ENCODE measurements at places on chromosomes 6 and 20.
A peak's percentile ranks its signal among the peaks of the same experiment; 100 is the strongest.

GRCh38 chr6:126633373-126633772, 293.5 kb downstream of the CENPW start:
- H3K36me3 ChIP-seq = no peaks in the 10 kb centered on the region
- H3K27ac ChIP-seq = no peak overlapping the region
- H3K4me3 ChIP-seq = no peak overlapping the region
- no peaks in the 10 kb centered on the region for H3K4me1 ChIP-seq
- no peak for DNase-seq
- H3K27me3 ChIP-seq = no peaks in the 10 kb centered on the region

DNA sequence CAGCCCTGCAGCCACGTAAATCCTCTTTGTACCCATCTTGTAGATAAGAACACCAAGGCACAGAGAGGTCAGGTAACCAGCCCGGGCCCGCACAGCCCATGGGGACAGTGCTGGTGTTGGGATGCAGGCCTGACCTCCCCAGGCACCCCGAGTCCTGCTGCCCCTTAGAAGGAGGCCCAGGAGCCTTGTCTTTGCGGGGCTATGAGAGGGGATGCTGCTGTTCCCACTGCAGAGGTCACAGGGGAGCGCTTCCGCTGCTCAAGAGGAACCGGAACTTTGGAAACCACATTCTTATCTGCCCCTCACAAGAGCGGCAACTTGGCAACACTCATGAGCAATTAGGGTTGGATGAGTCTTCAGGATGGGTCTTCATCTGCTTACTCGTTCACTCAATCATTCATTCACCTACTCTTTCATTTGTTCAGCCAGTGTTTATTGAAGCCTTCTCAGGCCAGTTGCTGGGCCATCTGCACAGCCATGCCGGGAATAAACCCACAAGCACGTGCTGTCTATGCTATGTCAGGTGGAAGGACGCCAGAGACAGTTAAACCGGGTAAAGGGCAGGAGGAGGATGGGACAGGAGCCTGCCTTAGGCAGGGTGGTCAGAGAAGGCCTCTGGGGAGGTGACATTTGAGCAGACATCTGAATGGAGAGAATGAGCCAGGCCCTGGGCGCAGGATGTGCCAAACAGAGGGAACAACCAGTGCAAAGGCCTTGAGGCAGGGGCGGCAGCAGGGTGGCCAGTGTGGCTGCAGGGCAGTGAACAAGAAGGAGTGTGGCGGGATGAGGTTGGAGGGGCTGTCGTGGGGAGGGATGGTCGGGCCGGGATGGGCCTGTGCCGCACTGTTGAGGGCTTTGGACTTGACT, 60.8 kb downstream of the RBM38 start:
- peak overlapping the region; percentile 86 for H3K27ac ChIP-seq
- H3K4me1 ChIP-seq = peaks cover 38% of the 10 kb centered on the region
- H3K27me3 ChIP-seq = peaks cover 21% of the 10 kb centered on the region
- peak; percentile 65 for DNase-seq
- no peaks in the 10 kb centered on the region for H3K36me3 ChIP-seq

DNA sequence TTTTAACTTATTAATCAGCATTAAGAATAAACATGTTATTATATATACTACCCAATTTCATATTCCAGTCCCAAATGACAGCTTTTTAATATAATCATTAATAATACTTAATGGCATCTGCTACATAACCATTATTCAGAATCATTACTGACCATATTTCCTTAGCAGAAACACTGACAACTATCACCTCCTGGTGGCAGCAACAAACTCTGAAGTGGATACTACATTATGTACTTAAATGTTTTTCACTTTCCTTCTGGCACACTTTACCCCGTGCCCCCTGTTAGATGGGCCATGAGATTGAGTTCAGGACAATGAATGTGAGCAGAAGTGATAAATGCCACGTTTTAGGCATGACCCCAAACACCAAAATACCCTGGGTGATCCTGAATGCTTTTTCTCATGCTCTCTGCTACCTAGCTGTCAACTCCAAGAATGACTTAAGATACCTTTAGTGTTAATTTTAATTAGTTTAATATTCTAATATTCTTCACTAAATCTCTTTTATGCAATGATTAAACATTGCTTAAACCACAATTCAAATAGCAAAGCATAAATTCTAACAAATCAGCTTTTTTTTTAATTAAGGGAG, 77.1 kb downstream of the LMBRD1 start:
- no peak overlapping the region for H3K4me3 ChIP-seq
- no peaks in the 10 kb centered on the region for H3K4me1 ChIP-seq
- H3K27me3 ChIP-seq = no peaks in the 10 kb centered on the region
- H3K27ac ChIP-seq = no peak overlapping the region
- DNase-seq = no peak

DNA sequence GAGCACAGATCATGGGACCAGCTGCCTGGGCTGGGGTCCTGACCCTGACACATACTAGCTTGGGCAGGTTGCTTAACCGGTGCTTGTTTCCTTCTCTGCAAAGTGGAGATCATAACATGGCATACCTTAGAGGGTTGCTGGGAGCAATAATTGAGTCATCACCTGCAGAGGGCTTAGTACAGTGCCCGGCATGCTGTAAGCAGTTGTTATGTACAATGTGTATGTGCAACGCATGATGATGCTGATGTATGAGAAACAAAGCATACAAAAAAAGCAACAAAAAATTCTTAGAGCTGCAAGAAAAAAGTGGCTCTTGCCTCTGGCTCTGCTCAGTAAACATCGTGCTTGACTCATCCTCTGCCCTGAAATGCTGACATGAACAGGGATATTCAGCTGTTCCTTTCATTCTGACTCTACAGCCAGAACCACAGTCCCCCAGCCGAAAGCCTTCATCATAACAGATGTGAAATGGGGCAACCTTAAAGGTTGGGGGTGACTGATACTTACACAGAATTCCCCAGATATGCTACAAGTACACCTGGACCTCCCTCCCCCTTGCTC, 91.7 kb downstream of the CLIC5 start:
- no peak overlapping the region for H3K27ac ChIP-seq
- H3K36me3 ChIP-seq = no peaks in the 10 kb centered on the region
- peak; percentile 24 for DNase-seq

GRCh38 chr6:35026434-35027222, 114.5 kb downstream of the TCP11 start:
- H3K4me3 ChIP-seq = no peak overlapping the region
- no peaks in the 10 kb centered on the region for H3K36me3 ChIP-seq
- no peaks in the 10 kb centered on the region for H3K27me3 ChIP-seq
- H3K4me1 ChIP-seq = no peaks in the 10 kb centered on the region
- DNase-seq = no peak
- no peak overlapping the region for H3K27ac ChIP-seq

DNA sequence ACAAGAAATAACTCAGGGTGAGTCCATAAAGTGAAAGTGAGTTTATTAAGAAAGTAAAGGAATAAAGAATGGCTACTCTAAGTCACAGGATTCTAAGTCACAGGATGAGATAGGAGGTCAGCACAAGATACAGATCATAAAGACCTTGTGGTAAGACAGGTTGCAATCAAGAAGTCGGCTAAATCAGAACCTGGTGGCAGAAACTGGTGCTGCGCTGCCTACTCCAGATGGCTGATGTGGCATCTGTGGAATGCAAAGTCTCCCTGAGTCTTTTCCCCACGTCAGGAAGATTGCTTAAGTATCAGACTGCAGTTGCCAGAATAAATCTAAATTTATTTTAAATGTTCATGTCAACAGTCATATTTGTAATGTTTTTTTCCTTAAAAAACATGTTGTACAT, 10.7 kb upstream of the KCNK15 start:
- peaks cover 2% of the 10 kb centered on the region for H3K36me3 ChIP-seq
- no peak overlapping the region for H3K4me3 ChIP-seq
- H3K27ac ChIP-seq = no peak overlapping the region
- peaks cover 22% of the 10 kb centered on the region for H3K4me1 ChIP-seq
- H3K27me3 ChIP-seq = no peaks in the 10 kb centered on the region

DNA sequence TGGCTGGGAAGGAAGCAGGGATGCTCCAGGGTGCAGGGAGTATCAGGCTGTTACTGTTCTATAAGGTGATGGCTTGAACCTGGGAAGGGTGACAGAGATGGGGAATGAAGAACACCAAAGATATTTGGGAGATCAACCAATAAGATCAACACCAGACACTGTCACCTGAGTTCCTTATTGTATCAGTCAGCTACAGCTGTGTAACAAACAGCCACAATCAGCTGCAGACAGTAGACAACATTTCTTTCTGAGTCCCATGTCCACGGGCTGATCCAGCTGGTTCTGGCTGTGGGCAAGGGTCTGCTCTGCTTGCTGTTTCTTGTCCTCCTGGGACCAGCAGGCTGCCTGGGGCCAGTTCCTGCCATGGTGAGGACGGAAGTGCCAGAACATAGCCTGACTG, 31.3 kb upstream of the SLCO4A1 start:
- no peak for DNase-seq
- no peaks in the 10 kb centered on the region for H3K36me3 ChIP-seq
- no peak overlapping the region for H3K4me3 ChIP-seq
- peaks cover 23% of the 10 kb centered on the region for H3K27me3 ChIP-seq
- no peak overlapping the region for H3K27ac ChIP-seq

DNA sequence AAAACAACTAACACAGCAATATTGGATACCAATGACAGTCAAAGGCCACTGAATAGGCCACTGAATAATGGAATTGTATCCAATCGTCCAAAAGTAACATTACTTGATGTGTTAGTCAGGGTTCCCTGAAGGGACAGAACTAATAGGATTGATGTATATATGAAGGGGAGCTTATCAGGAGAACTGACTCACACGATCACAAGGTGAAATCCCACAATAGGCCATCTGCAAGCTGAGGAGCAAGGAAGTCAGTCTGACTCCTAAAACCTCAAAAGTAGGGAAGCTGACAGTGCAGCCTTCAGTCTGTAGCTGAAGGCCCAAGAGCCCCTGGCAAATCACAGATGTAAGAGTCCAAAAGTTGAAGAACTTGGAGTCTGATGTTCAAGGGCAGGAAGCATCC, 571.4 kb downstream of the PRKN start:
- no peaks in the 10 kb centered on the region for H3K4me1 ChIP-seq
- H3K4me3 ChIP-seq = no peak overlapping the region
- H3K27ac ChIP-seq = no peak overlapping the region
- DNase-seq = no peak
- H3K27me3 ChIP-seq = no peaks in the 10 kb centered on the region

DNA sequence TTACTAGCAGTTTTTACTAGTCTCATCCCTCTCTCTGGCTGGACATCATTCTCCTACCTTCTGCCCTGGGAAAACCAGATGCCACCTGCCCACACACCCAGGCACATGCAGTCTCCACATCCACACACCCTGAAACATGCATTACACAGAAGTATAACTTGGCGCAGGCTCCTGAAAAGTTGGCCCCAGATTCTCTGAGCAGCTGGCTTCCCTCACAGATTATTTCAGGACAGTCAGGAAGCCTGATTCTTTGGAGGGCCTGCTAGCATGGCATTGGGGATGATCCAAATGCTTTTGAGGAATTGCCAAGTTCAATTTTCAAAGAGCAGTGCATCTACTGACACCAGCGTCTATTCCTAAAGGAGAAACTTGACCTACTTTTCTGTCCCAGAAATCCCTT, 27.8 kb upstream of the KIF16B start:
- H3K27ac ChIP-seq = no peak overlapping the region
- no peak for DNase-seq
- no peaks in the 10 kb centered on the region for H3K36me3 ChIP-seq
- no peaks in the 10 kb centered on the region for H3K27me3 ChIP-seq
- H3K4me1 ChIP-seq = no peaks in the 10 kb centered on the region

DNA sequence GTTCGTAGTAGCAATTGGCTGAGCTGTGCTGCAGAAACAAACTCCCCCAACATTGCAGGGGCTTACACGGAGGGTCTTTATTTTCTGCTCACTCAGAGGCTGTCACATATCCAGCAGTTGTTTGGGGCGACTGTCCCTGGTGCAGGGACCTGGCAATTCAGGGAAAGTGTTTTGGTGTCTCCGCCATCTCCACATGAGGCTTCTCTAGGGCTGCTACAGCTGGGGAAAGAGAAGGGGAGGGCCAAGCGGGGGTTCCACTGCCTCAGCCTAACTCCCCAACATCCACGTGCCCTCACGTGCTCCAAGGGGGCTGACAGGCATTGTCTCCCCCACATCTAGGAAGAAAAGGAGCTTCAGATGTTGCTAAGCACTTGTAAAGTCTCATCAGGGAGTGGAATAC, 61.3 kb upstream of the NXT1 start:
- H3K36me3 ChIP-seq = no peaks in the 10 kb centered on the region
- H3K27ac ChIP-seq = no peak overlapping the region
- DNase-seq = no peak
- H3K27me3 ChIP-seq = no peaks in the 10 kb centered on the region

DNA sequence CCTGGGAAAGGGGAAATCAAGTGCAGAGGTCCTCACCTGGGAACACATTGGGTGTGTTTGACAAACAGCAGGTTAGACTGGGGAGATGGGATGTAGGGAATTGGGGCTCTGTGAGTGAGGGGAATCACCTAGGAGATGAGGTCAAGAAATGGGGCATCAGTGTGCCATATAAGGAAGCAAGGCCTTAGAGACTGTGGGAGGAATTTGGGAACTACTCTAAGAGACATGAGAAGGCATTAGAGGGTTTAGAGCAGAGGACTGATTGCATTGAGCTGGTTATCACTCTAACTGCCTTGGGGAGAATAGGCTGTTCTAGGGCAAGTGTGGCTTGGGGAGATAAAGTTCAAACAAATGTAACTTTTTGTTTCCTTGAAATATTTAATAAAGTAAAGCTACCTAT, 189.9 kb downstream of the EYA4 start:
- H3K27me3 ChIP-seq = no peaks in the 10 kb centered on the region
- no peak overlapping the region for H3K4me3 ChIP-seq
- H3K4me1 ChIP-seq = no peaks in the 10 kb centered on the region
- no peak for DNase-seq
- no peak overlapping the region for H3K27ac ChIP-seq

- H3K27me3 ChIP-seq = no peaks in the 10 kb centered on the region
- H3K27ac ChIP-seq = no peak overlapping the region
- no peak overlapping the region for H3K4me3 ChIP-seq
- DNase-seq = no peak
- H3K36me3 ChIP-seq = peaks cover 22% of the 10 kb centered on the region
- H3K4me1 ChIP-seq = peaks cover 5% of the 10 kb centered on the region
Measured at GRCh38 chr6:116108836-116109235, 8.2 kb downstream of the NT5DC1 start.

DNA sequence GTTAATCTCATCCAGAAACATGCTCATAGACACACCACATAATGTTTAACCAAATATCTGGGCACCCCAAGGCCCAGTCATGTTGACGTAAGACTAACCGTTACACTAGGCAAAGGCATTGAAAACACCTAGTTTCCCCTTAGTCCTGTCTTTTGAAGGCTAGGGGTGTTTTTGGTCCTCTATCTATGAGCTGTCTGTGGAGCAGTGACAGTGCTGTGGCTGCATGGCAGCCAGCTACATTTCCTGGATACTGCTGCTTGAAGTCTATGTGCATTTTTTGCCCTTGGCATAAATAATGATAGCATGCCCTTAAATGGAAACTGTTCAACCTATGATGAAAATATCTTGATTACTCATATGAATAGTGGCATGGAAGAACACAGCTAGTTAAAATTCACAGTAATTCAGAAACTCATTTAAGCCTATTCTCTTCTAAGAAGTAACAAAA, 18.6 kb downstream of the FARS2 start:
- peaks cover 4% of the 10 kb centered on the region for H3K36me3 ChIP-seq
- H3K27ac ChIP-seq = peak overlapping the region; percentile 58
- peaks cover 19% of the 10 kb centered on the region for H3K4me1 ChIP-seq
- no peak overlapping the region for H3K4me3 ChIP-seq

- H3K4me1 ChIP-seq = no peaks in the 10 kb centered on the region
- no peak overlapping the region for H3K4me3 ChIP-seq
- no peak overlapping the region for H3K27ac ChIP-seq
- H3K36me3 ChIP-seq = no peaks in the 10 kb centered on the region
- no peak for DNase-seq
Measured at GRCh38 chr6:73898599-73898998, 202.6 kb downstream of the CD109 start.

All from activated CD8-positive, alpha-beta T cell treated with anti-CD3 and anti-CD28 coated beads, Interleukin-2, amount 10 ng/mL, durations not matched to agents 7 days and 5 days (primary cell).